T-helper 17 cell (primary cell): ENCODE measurements at places on chromosomes 3 and 15.

DNA sequence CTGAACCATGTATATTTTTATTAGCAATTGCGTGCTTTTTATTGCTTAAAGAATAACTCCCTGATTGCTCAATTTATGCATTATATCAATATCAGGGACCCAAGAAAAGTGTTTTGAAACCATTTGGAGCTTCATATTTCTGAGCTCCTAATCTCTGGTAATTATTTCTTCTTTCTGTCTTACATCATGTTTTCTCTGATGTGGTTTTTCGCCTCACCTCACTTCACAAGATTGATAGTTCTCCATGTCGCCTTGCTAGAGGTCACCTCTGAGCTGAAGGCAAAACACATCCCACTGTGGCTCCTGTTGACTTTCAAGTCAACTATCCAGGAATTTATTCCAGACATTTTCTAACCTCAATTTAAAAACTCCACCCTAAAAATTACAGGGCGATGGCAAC, 837.4 kb downstream of the CADM2 start:
- no peak for DNase-seq

GRCh38 chr15:49831206-49831965, 210.5 kb downstream of the DTWD1 start:
- no peak for DNase-seq

GRCh38 chr3:34351882-34352777, 553.7 kb downstream of the PDCD6IP start:
- DNase-seq = no peak

GRCh38 chr3:140768941-140769340, 91.1 kb downstream of the TRIM42 start:
- DNase-seq = no peak

DNA sequence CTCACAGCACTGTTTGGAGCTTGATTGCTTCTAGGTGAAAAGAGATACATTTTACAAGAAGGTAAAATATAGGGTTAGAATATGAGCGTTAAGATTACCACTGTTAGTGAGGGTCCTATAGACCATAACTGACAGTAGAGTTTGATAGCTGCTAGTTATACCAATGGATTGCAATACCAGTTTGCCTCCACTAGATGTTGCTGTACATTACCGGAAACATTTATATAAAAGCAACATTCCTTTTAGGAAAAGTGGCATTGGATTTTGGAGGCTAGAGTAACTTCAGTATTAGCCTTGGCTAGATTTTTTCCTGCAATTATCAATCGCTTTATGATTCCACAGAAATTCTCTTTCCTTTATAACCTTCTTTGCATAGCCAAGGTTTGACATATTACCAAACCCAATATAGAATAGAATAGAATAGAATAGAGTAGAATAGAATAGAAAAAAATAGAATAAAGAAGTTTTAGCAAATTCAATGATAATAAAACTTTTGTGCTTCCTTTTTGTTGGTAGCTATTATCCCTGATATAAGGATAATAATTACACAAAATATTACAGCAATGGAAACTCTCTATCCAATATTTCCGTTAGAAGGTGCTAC, 1093.6 kb upstream of the ALCAM start:
- no peak for DNase-seq

DNA sequence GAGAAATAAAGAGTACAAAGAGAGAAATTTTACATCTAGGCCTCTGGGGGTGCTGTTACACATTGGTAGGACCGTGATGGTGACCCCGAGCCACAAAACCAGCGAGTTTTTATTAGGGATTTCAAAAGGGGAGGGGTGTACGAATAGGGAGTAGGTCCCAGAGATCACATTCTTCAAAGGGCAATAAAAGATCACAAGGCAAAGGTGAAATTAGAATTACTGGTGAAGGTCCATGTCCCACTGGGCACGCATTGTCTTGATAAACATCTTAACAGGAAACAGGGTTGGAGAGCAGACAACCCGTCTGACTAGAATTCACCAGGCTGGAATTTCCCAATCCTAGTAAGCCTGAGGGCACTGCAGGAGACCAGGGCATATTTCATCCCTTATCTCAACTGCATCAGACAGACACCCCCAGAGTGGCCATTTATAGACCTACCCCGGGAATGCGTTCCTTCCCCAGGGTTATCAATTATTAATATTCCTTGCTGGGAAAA, 4.3 kb downstream of the IRAK2 start:
- DNase-seq = no peak

GRCh38 chr15:90872486-90873184, 4.2 kb downstream of the FURIN start:
- no peak for DNase-seq

GRCh38 chr3:17151598-17152373, 267.0 kb downstream of the PLCL2 start:
- DNase-seq = peak; percentile 23

GRCh38 chr3:138222942-138223287, 35.8 kb downstream of the ARMC8 start:
- no peak for DNase-seq

- DNase-seq = no peak
Observed at GRCh38 chr3:139944256-139944910, 9.4 kb downstream of the CLSTN2 start.

DNA sequence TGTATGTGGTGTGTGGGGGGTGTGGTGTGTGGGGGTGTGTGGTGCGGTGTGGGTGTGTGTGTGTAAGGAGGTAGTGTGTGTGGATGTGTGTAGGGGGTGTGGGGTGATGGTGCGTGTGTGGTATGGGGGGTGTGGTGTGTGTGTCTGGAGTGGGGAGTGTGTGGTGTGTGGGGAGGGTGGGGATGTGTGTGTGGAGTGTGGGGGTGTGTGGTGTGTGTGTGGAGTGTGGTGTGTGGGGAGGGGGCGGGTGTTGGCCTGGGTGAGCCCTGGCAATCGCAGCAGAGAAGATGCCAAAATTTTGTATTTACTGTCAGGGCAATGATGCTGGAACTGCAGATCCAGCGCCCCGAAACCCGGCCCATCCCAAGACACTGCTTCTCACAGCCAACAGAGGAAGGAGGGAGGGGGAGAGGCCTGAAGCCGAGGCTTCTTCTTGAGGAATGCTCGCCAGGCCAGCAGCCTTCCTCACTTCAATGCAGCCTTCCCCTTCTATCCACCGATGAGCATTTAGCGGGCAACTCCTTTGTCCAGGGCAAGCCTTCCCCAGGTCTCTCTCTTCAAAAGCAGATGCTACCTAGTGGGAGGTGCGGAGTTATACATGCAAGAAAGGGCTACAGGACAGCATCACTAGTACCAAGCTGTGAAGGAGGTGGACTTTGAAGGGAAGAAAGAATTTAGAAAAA, 11.9 kb upstream of the SRP14 start:
- no peak for DNase-seq

- no peak for DNase-seq
Observed at GRCh38 chr3:49397470-49397869, 14.3 kb downstream of the RHOA start.

DNA sequence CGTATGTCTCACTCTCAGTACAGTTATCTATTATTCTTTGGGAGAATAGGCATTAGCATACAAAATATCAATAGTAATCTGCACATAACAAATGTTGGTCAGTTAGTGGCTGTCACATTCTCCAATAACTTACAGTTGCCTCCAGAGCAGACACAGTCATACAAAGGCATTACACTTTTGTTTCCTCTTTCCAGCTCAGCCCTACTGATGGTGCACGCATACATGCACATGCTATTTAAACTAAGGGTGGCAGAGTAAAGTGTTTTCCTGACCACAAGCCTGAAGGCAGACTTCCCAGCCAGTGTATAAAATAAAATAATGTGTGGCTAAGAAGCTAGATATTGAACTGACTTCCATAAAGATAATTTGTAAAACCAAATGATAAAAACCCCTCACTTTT, 47.6 kb downstream of the PHLDB2 start:
- DNase-seq = no peak

- no peak for DNase-seq
Observed at GRCh38 chr3:76728426-76728825, 311.5 kb upstream of the ROBO2 start.

- DNase-seq = no peak
Observed at GRCh38 chr3:179882292-179882691, 154.4 kb downstream of the PEX5L start.

GRCh38 chr3:14764331-14765059, 54.3 kb upstream of the FGD5 start:
- DNase-seq = no peak

GRCh38 chr3:155587581-155587980, 157.3 kb downstream of the PLCH1 start:
- DNase-seq = no peak

- DNase-seq = peak; percentile 18
Observed at GRCh38 chr15:52567871-52568600, 794 bp downstream of the ARPP19 start.

DNA sequence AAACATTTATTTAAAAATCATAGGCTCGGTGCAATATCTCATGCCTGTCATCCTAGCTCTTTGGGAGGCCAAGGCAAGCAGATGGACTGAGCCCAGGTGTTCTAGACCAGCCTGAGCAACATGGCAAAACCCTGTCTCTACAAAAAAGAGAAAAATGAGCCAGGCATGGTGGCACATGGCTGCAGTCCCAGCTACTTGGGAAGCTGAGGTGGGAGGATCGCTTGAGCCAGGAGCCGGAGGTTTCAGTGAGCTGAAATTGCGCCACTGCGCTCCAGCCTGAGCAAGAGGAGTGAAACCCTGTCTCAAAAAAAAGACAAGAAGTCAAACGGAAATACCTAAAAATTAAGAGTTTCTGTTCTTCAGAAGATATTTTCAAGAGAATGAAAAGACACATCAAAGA, 122.3 kb downstream of the RSL24D1 start:
- no peak for DNase-seq

DNA sequence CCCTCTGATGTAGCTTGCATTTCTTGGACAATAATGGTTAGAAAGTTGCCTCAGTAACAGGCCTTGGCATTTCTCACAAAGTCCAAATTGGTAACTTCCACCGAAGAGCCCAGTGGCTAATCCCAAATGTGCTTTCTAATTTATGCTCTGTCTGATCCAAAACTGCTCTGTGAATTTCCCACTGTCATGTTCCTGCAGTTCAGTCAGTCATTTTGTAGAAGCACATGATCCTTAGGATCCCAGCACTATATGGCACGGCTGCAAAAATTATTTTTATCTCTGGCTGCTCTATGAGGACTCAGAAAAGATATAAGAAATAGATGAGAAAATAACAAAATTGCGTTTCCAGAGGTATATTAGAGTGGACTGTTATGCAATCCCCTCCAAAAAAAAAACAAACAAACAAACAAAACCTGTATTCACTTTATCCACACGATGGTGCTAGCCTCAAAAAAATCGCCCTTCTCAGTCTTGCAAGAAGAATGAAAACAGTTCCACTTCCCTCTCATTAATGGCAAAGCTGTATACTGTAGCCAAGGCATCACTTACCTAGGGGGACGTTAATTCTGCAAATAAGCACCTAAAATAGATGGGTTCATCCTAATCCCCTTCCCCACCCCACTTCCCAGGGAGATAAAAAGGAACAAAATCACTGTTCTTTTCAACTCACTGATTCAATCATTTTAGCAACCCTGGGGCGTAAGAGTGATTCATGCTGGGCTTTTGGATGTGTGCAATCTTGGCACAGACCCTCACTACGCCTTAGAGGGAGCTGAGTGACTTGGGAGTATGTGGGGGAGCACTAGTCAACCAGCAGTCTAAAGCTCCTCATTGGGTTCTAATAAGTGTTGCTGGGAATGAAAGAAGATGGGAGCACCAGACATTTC, 61.3 kb downstream of the TMCO5A start:
- DNase-seq = no peak

- no peak for DNase-seq
Observed at GRCh38 chr3:118097660-118098059, 937.0 kb downstream of the IGSF11 start.

DNA sequence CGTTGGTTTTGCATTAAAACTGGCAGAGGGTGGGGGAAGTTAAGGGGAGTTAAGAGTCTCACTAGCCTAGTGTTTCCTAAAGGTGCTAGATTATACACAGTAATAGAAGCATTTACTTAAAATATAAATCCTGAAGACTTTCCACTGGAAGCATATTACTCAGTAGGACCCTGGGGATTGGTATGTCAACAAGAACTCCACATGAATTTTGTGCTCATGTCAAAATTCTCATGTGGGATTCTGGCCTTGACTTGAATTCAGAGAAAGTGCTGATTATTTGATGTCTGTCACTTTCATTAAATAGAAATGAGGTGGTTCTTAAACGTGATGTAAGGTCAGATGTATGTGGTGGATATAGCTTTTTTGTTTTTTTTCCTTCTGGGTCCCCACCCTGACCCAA, 997.2 kb downstream of the TUSC7 start:
- DNase-seq = no peak

- DNase-seq = no peak
Observed at GRCh38 chr3:126816298-126816697, 112.3 kb downstream of the CHCHD6 start.

GRCh38 chr3:184082034-184082433, 14.8 kb upstream of the HTR3E start:
- no peak for DNase-seq

GRCh38 chr3:64272271-64272670, 47.0 kb upstream of the PRICKLE2 start:
- no peak for DNase-seq

- no peak for DNase-seq
Observed at GRCh38 chr15:68524753-68525584, 53.8 kb upstream of the CORO2B start.

GRCh38 chr3:72682936-72683452, 165.3 kb downstream of the SHQ1 start:
- DNase-seq = no peak

GRCh38 chr3:58062472-58062871, 54.2 kb downstream of the FLNB start:
- no peak for DNase-seq

GRCh38 chr3:182609575-182610156, 183.6 kb upstream of the ATP11B start:
- no peak for DNase-seq

DNA sequence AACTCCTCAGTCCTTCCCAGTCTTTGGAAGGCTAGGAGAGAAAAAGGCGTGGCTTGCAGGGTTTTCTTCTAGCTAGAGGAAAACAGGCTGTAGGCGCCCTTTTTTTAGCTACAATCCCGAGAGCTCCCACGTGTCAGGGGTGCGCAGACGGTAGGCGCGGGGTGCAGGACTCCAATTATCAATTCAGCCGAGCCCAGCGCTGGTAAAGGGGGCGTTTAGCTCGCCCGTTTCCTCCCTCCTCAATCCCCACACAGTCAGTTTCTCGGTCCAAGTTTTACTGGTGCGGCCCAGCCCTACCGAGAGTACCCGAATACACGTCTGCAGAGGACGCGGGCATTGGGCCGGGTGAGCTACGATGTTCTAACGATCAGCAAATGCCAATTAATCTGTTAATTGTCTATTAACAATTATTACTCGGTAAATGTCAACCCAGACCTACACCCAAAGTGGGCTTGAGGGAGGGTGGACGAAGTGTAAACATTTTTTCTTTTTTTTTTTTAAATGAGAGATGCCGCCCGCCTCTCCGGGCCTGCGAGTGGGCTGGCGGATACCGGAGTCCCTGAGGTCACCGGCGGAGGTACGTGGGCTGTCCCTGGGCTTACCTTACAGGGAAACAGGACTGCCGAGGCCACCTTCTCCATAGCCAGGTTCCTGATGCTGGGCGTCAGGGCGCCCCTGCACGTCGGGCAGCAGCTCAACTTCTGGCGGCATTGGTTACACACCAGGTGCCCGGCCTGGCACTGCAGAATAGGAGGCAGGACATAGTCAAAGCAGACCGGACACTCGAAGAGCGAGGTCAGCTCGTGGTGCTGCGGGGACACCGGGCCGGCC, 923 bp downstream of the SIAH2 start:
- DNase-seq = peak; percentile 22

GRCh38 chr3:139780593-139780992, 102.8 kb upstream of the NMNAT3 start:
- DNase-seq = no peak
